ENCODE measurements at places on chromosomes 16 and 17. TPM values are rescaled to one million over a fixed set of nuclear protein-coding genes. Genes with fewer than 3 reads are reported as not detected.

- DNase-seq: no peak
These were observed 20.0 kb downstream of the ABCA10 start for GRCh38 chr17:69208640-69209039.

Gene SLC47A1
- polyA plus RNA-seq: not detected

Gene ELMO3
- polyA plus RNA-seq: 0.57 TPM

Gene DNAI2
- polyA plus RNA-seq: not detected

Gene SPNS3
- not detected for polyA plus RNA-seq

- no peak for DNase-seq
These were observed 20.7 kb upstream of the MYLK3 start for GRCh38 chr16:46768809-46769208.

DNA sequence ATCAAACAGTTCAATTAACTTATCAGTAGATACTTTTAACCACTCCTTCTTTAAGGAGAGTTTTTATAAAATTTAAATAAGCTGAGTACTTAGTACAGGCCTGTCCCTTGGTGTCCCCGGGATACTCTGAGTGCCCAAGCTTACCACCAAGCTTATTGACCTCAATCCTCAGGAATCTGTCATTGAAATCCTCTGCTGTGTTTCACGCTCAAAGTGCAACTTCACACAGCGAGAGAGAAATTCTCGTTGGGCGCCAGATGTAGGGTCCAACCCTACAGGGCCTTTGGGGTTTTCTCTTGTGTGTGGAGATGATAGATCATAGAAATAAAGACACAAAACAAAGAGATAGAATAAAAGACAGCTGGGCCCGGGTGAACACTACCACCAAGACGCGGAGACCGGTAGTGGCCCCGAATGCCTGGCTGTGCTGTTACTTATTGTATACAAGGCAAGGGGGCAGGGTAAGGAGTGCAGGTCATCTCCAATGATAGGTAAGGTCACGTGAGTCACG lies 65.3 kb upstream of the ARL4D start:
- DNase-seq: no peak

GRCh38 chr16:61763991-61764390 lies 272.2 kb downstream of the CDH8 start:
- DNase-seq: no peak

Gene KRT40
- polyA plus RNA-seq: not detected

Gene KRT13
- polyA plus RNA-seq: not detected

GRCh38 chr17:57203040-57203439 lies 53.3 kb upstream of the MSI2 start:
- DNase-seq: no peak

GRCh38 chr16:70589998-70590471 lies 56.3 kb upstream of the IL34 start:
- no peak for DNase-seq

DNA sequence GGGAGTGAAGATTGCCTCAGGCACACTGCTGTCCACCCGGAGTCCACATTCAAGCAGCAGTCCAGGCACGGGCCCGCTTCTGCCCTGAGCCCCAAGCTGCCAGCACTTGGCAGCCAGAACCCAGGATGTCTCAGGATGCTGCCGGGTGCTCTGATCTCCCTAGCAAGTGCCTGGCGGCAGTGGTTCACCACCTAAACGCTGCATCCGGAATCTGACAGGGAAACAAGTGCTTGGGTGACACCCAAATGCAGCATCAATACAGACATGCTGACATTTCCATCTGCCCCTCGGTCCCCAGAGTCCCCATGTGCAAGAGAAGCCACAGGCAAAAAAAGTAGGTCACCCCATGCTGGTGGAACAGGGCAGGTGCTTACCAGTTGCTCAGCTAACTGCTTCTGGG lies 197.1 kb upstream of the RPL38 start:
- no peak for DNase-seq

GRCh38 chr17:72422505-72423285 lies 301.9 kb downstream of the SOX9 start:
- peak; percentile 10 for DNase-seq

Gene SGSH
- polyA plus RNA-seq: 39.9 TPM

DNA sequence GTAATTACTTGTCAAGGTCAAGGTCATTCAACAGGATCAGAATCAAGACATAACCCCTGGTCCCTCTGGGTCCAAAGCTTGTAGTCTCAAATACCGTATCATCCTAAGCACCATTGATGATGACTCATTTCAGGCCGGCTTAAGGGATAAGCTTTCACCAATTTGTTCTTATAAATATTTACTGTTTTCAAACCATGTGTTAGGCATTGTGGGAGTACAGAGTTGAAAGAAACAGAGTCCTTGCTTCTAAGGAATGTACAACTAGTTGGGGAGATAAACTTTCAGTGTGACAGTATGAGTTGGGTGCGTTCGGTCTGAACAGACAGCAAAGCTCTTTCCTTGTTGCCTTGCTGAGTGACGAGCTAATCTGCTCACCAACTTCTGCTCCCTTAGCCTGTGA lies 183.5 kb upstream of the MAF start:
- DNase-seq: no peak

DNA sequence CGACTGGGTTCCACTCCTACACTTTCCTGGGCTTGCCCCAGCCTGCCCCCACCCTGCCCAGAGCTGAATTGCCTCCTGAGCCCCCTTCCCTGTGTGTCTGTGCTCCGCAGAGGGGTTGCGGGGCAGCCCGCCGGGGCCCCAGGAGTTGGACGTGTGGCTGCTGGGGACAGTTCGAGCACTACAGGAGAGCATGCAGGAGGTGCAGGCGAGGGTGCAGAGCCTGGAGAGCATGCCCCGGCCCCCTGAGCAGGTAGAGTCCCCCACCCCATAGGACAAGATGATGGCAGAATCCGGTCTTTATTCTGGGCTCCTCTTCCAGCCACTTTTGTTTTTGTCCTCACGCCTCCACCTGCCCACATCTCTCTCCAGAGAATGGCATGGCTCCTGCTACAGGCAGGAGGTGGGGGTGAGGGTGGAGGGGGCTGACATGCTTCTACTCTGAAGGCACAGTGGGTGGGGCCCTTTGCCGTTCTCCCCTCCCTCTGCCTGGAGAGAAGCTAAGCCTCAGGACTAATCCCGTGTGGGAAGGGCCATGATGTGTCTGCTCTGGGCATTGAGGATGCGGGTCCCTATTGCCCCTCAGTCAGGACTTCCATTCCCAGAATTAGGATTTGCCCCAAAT lies 3.5 kb downstream of the ACBD4 start:
- no peak for DNase-seq

Data from AG04450 (cell line).